ENCODE measurements at places on chromosomes 7 and 10.

DNA sequence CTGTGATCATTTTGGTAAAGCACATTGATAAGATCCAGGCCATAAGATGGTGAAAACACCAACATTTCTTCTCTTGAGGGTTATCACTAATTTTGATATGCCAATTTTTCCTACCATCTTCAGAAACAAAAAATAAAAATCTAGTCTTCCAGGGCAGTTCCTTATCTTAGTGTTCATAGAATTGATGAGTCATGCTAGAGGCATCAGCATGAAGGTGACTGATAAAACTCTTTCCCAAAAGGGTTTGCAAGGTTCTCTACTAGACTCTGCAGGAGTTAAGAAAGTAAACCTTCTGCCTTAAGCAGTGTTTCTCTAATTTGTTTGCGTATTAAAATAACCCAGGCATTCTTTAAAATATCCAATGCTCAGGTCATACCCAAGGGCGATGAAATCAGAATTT, 483.1 kb upstream of the CNTNAP2 start:
- DNase-seq = no peak

DNA sequence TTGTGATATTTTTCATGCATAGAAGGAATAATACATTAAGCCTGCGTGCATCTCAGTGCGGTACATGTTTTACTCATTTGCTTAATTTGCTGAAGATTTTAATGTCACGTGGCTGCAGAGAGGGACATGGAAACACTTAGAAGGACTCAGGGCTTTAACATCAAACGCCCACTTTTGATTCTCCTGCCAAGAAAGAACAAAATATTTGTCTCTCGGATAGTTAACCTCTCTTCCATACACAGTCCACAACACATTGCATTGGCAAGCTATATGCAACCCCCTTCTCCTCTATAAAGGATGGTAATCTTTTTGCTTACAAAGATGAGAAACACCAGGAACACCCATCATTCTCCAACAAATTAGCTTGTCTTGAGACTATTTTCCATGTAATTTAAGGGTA, 148.0 kb upstream of the NRP1 start:
- DNase-seq = no peak

DNA sequence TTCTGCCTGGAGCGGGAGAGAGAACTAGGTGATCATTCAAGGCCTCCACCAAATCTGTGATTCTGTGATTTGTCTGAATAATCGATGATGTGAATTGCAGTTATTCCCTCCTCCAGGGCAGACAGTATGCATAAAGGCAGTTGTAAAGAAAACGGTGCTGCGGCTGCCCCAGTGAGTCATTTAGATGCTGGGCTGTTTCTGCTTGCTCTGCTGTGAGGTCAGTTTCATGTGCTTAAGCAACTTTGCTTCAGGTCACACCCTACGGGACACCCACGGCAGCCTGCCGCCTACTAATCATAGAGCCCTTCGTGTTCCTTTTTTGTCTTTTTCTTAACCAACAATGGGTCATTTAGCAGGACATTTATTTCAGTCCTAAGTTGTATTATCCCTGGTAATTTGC, 158.1 kb upstream of the PITRM1 start:
- DNase-seq = no peak

- DNase-seq = no peak
Observed at GRCh38 chr7:124399941-124400340, 365.7 kb downstream of the GPR37 start.

- DNase-seq = no peak
Observed at GRCh38 chr10:77716458-77717317, 79.1 kb upstream of the KCNMA1 start.

GRCh38 chr10:70514591-70514990, 36.0 kb downstream of the PALD1 start:
- DNase-seq = no peak

DNA sequence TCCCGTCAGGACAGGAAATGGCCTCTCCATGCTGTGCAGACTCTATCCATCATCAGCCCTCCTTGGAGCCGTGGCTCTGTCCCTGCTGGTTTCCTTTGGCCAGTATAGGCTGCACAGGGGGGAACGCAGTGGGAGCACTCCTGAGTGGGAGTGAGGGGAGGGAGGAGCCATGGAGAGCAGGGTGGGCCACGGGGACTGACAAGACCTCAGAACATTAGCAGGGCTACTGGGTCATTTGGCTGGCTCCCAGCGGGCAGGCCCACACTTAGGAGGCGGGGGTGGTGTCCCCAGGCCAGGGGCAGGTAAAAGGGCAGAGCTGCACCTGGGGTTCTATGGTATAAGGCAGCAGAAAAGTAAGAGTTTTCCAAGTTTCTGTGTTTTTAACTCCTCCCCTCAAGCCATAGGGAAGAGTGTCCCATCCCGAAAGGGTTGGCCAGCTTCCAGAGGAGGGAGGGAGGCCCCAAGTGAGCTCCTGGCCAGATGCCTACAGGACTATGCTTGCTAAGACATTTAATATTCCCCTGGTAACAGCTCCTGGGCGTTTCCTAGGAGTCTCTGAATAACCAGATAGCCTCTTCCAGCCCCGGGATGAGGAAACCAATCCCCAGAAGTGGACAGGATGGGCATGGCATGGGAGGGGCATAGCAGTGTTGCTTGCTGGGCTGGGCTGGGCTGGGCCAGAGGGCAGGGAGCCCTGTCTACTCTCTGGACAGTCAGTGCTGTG, 5.5 kb upstream of the OPN4 start:
- no peak for DNase-seq

DNA sequence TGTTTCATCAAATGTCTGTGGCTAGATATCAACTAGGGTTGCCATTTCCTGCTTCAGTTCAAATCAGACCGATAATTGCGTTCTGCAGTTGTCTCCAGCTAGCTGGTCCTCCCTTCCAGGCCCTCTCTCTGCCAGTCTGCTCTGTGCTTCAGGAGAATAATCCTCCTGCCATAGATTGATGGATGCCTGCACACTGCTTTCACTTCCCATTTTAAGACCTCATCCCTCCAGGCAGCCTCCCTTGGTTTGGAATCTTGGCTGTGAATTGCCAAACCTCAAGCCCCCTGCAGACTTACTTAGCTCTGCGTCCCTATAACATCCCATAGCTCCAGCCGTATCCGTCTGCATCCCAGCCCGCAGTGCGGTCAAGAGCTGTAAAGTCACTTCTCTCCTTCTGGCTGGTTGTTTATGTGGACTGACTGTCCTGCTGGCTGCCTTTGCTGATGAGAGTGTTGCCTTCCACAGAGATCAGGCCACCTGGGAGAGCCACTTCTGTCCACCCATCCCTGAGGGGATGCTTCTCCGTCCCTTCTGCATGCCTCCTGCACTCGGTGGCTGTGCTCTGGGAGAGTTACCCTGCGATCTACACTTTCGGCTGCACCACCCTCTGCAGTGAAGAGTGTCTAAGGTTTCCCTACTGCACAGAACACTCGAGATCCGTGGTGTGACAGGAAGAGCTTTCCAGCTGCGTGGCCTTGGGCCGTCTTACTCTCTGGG, 22.4 kb upstream of the KLF6 start:
- no peak for DNase-seq

DNA sequence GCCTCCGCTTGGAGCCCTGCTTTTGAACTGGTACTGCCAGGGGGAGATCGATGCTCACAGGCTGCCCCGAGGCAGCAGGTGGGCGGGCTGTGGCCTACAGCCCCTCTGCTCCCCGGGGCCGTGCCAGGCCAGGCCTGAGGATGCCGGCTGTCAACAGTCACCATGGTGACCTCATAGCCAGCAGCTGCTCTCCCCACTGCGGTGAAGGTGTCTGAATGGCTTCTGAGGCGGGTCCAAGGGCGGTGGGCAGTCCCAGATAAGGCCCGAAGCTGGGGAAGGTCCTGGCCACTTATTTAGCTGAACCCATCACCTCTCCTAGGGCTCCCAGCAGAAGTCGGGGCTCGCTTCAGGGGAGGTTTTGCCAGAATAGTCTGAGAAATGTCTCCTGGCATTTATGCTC, 179.3 kb downstream of the ARHGAP12 start:
- no peak for DNase-seq

DNA sequence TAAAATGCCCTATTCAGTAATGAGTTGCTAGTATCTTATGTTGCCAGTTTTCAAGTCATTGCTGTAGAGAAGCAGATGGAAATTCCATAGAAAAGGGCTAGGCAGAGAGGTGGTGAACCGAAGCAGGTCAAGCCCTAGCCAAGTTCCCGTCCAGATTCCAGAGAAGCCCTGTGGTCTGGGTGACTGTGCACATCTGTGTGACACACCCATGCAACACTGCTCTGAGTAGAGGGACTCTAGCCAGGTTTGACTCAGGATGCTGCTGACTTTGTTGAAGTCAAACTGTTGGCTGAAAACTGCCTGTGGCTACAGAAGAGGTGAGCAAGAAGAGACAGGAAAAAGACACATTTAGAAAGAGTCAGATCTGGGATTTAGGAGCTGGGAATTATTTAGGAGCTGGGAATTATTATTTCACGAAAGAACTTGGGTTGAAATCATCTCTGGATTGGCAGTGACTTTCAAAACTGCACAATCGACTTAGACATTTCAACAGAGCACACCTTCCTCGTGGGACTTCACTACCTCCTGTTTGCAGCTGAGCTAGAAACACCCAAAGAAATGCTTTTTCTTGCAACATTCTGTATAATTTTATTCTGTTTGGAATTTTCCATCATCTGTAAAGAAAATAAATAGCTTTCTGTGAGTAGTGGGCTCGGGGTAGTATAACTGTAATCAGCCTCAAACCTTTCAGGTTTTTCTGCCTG, 149.1 kb upstream of the PRKCQ start:
- DNase-seq = no peak

DNA sequence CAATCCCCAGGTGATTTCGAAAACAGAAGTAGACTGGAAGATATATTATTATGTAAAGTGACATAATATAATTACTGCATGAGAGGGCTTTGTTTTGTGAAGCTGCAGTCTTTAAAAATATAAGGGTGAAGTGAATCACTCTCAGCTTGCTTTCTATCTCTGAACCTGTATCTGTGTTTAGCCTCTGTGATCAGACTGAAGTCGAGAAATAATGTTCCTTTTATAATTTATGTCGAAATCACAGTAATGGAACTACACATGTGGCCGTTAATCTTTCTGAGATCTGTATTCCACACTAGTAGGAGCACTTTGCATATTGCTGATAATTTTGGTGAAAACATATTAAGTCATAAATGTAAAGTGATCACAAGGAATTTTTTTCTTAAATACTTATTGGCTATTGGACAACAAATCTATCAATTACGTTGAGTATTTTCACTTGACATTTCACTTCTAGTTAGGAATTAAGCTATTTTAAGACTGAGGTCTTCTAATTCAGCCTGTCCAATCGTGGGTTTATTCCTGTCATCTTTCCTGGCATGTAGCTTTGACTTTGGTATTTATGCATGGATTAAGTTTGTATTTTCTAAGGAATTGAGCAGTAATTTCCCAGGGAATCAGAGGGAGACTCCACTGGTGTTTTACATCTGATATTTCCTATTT, 268.2 kb upstream of the POT1 start:
- no peak for DNase-seq

DNA sequence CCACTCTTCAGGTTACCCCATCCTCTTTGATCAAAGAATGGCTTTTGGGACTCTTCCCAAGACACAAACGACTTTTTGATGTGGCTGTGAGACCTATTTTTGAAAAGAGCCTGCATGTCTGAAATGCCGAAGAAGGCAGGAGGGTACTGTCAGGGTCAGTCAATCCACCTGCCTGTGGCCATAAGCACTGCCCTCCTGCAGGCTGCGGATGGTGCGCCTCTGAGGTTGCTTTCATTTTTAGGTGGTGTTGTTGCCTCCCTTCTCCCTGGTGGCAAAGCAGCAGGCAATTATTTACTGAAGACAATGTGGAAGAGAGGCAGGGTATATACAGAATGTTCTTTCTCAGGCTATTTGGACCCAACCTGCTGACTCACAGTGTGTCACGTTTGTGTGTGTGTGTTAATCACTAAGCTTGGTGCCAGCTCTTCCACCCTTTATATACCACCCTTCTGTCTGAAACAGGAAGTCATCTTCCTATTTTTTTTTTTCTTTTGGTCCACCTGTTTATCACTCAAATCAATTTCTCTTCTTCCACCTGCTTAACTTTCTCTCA, 1421.2 kb upstream of the CELF2 start:
- no peak for DNase-seq

DNA sequence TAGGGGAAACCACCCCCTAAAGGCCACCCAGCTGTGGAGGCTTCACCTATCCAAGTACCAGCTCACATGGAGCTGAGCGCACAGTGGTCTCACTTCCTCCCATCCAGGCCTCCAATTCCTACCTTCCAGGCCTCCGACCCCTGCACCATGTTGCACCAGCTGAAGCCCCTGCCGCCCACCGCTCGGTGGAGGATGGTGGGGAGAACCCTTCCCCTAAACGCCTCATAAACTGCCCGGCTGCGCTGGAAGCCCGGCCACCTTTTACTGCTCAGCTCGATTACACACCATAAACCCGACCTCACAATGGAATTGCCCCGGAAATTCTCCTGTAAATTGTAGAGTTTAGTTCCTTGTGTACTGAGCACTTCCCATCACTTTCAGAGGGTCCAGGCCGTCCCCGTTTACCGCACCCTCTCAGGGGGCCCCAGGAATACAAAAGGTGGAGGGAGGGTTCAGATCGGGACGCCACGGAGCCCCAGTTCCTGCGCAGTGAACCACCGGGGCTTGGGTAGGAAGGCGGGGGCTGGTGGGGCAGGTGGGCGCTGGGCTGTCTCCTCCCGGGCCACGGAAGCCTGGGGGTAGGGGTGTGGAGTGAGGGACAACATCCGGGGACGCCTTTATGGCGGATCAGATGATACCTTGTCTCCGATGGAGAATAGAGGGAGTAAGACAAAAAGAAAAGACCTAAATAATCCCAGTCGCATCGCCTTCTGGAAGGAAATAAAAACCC, 1.4 kb upstream of the HOXA7 start:
- DNase-seq = no peak

DNA sequence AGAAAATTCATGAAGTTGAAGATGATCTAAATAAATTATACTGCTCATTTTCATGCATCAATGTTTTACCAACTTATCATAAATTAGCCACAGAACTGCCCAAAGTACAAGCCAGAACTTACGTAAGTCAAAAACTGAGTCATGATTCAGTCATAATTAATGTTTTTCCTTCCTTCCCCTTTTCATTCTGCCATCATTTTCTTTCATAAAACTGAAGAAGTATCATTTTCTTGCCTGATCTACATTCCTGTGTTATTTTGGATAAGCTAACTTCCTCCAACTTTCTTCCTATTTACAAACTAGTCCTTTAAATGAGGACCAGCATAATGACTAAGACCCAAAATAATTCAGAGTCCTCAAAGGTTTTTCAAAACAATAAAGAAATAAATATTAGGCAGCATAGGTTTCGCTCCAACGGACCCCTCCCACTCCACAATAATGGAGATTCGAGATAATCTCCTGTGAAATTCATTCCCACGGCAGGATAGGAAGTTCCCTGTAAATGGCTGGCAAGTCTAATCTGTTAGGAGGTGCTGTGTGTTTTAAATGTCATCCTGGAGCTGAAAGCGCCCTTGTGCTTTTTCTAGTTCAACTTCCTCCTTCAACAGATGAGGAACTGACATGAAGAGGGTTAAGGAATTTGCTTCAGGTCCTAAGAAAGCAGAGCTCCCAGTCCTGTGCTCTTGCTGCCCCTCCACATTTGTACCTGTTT, 218.9 kb downstream of the DOCK4 start:
- DNase-seq = no peak

- no peak for DNase-seq
Observed at GRCh38 chr10:7561216-7561893, 105.4 kb downstream of the ITIH5 start.

GRCh38 chr7:101547916-101548661, 81.0 kb downstream of the MYL10 start:
- DNase-seq = no peak

Measured in activated CD4-positive, alpha-beta T cell treated with anti-CD3 and anti-CD28 coated beads, Interleukin-2, amount 50 U/mL, for 24 hours (primary cell).